ENCODE measurements at places on chromosomes 5 and 9.
A peak's percentile ranks its signal among the peaks of the same experiment; 100 is the strongest.

DNA sequence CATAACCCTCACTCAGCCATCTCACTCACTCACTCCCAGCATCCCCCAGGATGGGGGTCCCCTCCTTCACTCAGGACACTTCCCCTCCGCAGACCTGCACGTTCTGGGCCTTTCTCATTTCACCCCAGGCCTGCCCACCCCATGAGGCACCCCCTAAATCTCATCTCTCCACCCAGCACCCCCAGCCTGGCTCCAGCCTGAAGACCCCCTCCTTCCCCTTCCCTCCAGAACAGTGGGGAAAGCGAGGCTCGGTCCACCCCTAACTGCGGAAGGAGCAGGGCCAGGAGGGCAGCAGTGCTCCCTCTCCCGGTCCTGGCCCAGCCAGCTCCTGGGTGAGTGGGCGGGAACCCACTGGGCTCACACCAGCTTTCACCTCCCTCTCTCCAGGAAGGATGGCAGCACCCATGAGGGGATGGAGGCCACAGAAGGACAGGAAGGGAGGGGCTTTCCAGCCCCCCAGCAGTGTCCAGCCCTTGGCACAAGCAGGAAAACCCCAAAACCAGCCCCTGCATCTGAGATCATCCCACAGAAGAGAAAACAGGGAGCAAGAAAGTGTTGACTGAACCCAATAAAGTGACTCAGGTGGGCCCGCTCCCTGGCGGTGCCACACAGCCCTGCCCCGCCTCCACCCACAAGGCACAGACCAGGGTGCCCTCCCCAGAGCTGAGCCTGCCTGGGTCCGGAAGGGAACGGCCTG is 55.0 kb downstream of the LRSAM1 start:
- no peak for DNase-seq

- DNase-seq, result no peak
These were observed 16.8 kb downstream of the SIL1 start for GRCh38 chr5:139181322-139181730.

DNA sequence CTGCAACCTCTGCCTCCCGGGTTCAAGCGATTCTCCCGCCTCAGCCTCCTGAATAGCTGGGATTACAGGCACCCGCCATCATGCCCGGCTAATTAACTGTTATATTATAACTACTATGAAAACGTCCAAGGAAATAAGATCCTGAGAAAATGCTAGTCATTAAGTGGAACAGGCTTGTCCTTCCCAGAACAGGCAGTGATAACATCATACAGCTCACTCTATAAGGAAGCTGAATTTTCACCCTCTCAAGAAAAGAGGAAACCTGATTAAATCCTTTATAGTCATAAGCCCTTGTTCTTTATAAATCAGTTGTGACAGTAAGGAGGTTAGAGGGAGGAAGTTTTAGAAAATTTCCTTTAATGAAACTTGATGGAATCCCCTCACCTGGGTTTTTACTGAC is 163.9 kb upstream of the CLINT1 start:
- no peak for DNase-seq

GRCh38 chr9:94566550-94566949 is 11.7 kb downstream of the PCAT7 start:
- DNase-seq, result no peak

- DNase-seq, result no peak
These were observed 12.1 kb downstream of the ZBTB34 start for GRCh38 chr9:126872516-126872915.

- no peak for DNase-seq
These were observed 49.8 kb downstream of the GABBR2 start for GRCh38 chr9:98658951-98659351.

GRCh38 chr9:134052491-134052890 is 15.3 kb downstream of the BRD3 start:
- DNase-seq, result no peak

- no peak for DNase-seq
These were observed 63.4 kb upstream of the RNU6ATAC start for GRCh38 chr9:134227451-134228411.

DNA sequence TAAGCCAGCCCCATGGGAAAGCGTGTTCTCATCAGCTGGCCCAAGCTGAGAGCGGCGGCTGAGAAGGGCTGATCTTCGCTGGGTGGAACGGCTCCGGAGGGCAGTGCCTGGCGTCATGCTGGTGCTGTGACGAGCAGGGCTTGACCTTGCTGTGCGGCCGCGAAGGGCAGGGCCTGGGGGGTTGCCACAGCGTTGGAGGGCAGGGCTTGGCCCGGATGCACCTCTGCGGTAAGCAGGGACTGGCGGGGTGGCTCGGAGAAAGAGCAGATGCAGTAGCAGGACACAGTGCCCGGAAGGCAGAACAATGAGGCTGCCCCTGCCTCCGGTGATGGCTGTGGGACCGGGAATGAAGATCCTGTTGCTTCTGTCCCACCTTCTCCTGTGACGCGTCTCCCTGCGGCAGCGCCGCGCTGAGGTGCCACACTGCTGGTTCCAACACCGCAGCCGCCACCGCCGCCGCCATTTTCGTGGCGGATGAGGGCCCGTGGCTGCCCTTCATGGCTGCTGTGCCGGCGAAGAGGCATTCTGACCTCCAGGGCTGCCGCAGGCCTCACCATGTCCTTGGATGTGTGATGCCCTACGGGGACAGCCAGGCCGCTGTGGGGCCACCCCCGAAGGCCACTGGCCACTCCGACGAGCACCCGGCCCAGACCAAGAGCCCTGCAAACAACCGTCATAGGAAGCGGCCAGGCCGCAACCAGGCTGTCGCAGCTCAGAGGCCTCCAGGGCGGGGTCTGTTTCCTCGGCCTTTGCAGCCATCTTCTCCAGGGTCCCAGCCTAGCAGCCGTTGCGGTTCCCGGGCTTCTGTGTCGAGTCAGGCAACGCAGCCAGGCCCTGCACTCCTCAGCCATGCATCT is 890.5 kb upstream of the CTNND2 start:
- DNase-seq, result no peak

GRCh38 chr5:96113170-96113939 is 151.7 kb upstream of the ELL2 start:
- no peak for DNase-seq

- DNase-seq, result no peak
These were observed 133.9 kb upstream of the ADRA1B start for GRCh38 chr5:159782197-159782994.

GRCh38 chr9:130311003-130311402 is 45.4 kb downstream of the HMCN2 start:
- no peak for DNase-seq

DNA sequence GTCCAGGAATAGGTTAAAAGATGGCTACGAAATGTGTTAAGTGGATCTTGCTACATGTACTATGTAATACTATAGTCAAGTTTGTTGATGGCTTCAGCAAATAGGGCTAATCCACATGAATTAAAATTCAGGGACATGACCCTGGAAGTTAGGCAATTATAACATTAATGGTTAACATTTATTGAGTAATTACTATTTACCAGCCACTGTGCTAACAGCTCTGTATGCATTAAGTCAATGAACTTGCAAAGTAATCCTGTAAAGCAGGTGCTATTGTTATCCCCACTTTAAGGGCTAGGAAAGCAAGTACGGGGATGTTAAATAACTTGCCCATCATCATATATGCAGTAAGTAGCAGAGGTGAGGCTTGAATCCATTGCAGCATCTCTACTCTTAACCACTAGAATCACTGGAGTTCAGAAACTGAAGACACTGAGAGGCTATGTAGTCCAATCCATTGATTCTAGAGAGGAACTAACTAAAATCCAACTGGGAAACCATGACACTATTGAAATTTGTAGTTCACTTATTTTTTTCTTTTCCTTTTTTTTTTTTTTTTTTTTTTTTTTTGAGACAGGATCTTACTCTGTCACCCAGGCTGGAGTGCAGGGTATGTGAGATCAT is 77.5 kb upstream of the SPINK5 start:
- DNase-seq, result no peak

DNA sequence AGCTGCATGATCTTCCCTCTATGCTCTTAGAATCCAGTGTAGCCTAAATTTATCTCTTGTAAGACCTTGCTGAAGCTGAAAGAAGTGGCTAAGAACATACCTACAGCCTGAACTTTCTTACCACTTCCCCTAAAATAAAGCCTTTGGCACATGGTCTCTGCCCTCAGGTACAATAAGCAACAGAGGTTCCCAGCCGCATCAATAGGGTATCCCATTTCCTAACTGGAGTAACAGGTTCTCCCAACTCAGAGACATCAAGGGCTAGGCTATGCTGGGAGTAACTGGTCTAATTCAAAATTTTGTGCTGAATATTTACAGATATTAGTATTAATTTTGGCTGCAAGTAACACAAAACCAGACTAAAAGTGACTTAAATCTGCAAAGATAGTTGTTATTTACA is 335.8 kb upstream of the TRPC7 start:
- no peak for DNase-seq

- no peak for DNase-seq
These were observed 589.9 kb downstream of the DNAH5 start for GRCh38 chr5:13354611-13355010.

DNA sequence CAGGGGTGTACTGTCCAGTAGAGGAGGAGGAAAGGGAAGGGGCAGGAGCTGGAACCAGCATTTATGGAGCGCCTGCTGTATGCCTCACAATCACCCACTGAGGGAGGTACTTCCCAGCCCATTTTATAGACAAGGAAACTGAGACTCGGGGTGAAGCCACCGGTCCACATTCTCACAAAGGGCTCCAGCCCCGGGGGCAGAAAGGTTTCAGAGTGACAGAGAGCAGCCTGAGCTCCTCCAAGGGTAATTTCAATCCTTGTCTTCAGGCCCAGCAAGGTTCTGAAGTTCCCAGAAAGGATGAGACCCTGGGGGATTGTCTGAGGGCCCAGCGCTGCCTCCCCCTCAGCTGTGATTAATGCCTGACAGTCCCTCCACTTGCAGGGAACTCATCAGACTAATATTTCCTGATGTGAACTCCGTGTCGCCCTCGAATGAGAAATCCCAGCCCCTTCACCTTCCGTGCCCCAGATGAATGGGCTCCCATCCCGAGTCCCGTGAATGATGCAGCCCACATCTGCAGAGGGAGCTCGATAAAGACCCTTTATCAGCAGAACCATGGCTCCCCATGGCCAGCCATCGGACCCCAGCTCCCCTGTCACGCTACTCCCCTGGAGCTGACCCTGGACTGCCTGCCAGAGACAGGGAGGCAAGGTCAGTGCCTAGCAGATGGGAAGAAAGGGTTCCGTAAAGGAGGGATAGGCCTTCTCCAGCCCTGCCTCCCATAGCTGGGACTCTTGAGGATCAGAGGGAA is 32.1 kb upstream of the MVB12B start:
- DNase-seq, result no peak

DNA sequence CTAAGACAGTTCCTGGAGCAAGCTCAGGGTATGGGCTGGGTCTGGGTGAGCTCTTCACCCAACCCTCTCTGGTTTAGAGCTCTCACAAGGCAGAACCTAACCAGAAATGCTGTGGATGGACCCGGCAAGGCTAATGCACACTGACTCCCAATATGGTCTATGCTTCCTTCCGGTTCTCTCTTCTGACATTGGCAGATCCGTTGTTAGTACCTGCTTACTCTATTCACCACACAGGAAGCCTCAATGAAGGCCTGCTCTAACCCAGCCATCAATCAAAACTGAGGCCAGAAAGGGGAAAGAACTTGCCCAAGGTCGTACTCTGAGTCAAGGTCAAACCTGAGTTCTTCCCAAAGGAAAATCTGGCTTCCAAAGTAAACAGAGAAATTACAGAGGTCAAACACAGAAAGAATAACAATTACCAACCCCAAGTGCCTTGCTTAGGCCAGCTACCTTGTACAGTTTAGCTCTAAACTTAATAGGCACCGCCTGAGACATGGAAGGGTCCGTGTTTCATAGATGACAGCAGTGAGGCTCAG is 46.0 kb upstream of the AKNA start:
- DNase-seq, result no peak

GRCh38 chr5:5341531-5342292 is 80.8 kb upstream of the ICE1 start:
- DNase-seq, result no peak

DNA sequence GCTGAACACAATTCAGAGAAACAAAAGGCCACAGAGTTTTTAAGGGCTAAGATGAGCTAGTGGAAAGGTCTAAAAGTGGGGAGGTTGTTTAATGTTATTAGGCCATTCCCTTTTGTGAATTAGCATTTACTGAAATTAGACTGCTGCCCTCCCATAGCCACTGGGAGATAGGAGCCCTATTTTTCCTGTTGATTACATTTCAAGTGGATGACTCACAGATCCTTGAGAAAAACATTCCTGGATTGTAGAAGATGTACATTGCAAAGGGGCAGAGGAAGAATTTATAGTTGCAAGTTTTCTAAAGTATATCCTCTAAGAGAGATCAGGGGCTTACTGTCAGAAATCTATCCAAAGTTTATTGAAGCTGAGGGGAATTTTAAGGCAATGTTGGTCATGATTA is 367.1 kb upstream of the IZUMO3 start:
- DNase-seq, result no peak

DNA sequence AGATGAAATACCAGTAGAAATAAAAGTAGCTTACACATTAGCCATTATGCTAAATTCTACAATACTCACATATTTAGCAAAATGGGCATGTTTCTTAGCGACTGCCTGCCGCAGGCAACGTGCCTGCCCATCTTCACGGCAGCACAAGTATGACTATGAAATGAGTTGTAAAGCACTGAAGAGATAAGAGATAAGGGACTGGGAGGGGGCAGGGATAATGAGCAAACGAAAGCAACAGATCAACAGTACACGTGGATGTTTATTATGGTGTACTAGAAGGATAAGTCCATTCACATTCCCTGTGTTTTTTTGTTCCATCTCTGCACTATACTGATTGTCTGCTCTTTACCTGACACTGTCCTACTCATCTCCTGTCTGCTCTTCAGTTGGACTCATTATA is 44.1 kb upstream of the KCNN2 start:
- no peak for DNase-seq

GRCh38 chr9:114339130-114339908 is 9.7 kb downstream of the ORM2 start:
- peak; percentile 31 for DNase-seq

Data from T-helper 17 cell (primary cell).